Glutamatergic neuron (in vitro differentiated cells): ENCODE measurements at places on chromosomes 6 and 20. TPM values are rescaled to one million over a fixed set of nuclear protein-coding genes. Genes with fewer than 3 reads are reported as not detected.

The OR12D3 gene
- not detected for total RNA-seq

The ENPP3 gene
- total RNA-seq = not detected

- DNase-seq = no peak
Observed at GRCh38 chr6:29953001-29953441, 10.7 kb downstream of the HLA-A start.

GRCh38 chr6:6717953-6718352 is 129.4 kb downstream of the LY86 start:
- DNase-seq = no peak

GRCh38 chr6:50815436-50816114 is 3.1 kb upstream of the TFAP2B start:
- no peak for DNase-seq

DNA sequence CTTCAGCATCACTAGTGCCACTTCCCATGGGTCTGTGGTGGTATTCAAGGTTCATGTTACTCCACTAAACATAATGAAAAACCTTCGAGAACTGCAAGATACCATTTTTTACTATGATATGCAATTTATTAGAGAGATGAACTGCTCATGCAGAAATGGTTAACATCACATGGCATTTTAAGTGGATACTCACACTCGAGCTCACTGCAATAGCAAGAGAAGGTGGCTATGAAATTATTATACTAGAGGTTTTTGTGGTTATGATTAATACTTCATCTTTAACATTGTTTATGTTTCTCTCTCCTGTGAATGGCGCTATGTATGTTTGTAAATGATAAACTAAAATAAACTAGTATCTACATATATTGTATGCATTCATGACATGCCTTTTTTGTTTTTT is 35.1 kb downstream of the SCAF8 start:
- no peak for DNase-seq

GRCh38 chr6:55495277-55495676 is 83.7 kb downstream of the HMGCLL1 start:
- DNase-seq = no peak

The BRPF3 gene
- 36.2 TPM for total RNA-seq

DNA sequence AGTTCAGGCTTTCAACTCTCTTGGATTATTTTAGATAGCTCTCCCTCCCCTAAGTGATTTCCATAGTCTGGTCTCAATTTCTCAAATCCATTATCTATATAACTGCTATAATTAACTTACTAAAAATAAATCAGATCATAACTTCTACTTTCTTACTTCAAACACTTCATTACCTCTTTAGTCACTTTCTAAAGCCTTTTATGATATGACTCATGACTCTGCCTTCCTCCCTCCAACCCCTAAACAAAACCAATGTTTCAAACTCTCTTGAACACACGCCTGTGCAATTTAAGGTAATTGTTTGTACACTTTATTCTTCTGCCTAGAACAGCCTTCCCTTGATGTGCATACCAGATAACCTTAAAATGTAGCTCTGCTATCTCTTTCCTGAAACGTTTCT is 100.5 kb downstream of the LMBRD1 start:
- no peak for DNase-seq

The FLRT3 gene
- 5.7 TPM for total RNA-seq

DNA sequence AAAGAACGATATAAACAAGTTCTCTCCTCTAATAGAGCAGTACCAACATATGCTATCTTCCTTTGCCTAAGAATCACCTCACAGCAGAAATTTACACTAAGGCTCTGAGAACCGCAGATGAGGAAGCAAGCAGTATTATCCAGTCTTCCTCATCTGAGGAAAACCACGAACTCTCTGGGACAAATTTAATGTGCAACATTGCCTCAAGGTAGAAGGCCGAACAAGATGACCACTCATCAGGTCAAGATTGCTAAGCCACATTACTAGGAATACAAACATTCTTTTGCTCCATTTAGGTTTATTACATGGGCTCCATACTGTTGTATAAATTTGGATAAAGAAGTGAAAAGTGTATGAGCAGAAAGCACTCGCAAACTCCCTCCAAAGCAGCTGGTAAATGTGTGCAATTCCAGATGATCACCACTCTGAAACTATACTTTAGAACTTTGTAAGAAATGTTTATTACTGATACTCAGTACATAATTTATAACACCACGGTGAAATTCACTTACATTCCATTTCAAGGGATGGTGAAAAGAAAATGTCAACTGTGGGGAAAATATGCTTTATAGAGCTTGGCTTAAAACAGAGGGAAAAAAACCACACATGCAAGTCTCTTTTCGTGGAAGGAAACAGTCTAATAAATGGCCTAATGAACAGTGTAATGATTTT is 398.4 kb downstream of the BTBD9 start:
- DNase-seq = no peak

- DNase-seq = no peak
Observed at GRCh38 chr20:44533928-44534327, 12.1 kb upstream of the SERINC3 start.

The SPATA25 gene
- total RNA-seq = 1.2 TPM

The FHL5 gene
- not detected for total RNA-seq

The SPAG4 gene
- 5.0 TPM for total RNA-seq

- DNase-seq = no peak
Observed at GRCh38 chr20:41387444-41387851, 20.8 kb upstream of the EMILIN3 start.

The LAMA2 gene
- 2.4 TPM for total RNA-seq

The SAPCD1 gene
- 3.7 TPM for total RNA-seq

- DNase-seq = no peak
Observed at GRCh38 chr6:122692175-122692598, 82.0 kb downstream of the PKIB start.

The MROH8 gene
- 2.6 TPM for total RNA-seq

DNA sequence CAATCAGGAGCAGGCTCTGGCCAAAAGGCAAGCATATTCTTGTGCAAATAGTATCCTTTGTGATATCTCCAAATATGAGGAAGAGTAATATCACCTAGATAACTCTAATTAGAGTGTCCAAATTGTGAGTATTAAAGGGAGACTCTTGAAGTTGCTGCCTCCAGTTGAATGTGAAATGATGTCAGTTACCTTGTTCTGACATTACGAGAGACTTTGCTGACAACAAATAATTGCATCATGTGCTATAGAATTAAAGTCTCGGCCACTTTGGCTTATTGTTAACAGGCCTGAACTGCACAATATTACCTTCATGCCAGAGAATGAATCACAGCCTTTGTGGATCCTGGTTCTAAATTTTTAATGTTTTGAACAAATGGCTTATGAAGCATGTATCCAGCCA is 106.5 kb downstream of the AIG1 start:
- DNase-seq = no peak

- DNase-seq = no peak
Observed at GRCh38 chr6:35305117-35305516, 7.5 kb downstream of the DEF6 start.

The FAM209B gene
- not detected for total RNA-seq

DNA sequence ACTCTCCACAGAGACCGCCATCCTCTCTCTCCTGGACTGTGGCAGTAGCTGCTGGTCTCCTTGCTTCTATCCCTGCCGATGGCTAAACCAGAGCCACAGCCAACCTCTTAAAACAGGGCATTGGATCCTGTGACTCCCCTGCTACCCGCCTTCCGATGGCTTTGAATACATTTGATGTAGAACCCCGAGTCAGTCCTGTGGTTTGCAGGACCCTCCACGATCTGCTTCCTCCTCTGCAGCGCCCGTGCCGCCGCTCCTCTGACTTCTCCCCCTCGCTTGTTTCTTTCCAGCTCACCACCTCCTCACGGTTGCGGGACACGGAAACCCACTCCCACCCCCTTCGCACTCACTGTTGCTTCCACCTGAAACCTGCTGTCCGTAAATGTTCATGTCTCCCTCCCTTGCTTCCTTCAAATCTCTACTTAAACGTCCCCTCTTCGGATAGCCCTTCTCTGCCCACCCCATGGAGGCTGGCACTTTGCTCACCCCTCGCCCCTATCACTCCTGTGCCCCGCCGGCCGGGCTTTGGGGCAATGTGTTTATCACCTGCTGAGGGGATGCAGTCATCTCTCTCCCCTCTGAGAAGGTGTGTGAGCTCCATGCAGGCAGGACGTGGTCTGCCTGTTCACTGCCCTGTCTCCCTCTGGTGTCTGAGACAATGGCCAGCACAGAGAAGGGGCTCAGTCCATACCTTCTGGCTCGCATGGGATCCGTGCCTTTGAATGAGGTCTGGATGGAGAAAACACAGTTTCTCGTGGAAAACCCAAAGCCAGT is 67.8 kb downstream of the GFOD1 start:
- no peak for DNase-seq
